ENCODE measurements at places on chromosomes 11 and 22.

GRCh38 chr11:16632295-16633200 is 105.9 kb upstream of the C11orf58 start:
- no peak for DNase-seq

- DNase-seq: no peak
These were observed 35.3 kb downstream of the EXT2 start for GRCh38 chr11:44130751-44131150.

GRCh38 chr11:120633616-120634393 is 122.3 kb downstream of the GRIK4 start:
- DNase-seq: no peak

- DNase-seq: no peak
These were observed 119.4 kb downstream of the TTC28 start for GRCh38 chr22:28560046-28560742.

DNA sequence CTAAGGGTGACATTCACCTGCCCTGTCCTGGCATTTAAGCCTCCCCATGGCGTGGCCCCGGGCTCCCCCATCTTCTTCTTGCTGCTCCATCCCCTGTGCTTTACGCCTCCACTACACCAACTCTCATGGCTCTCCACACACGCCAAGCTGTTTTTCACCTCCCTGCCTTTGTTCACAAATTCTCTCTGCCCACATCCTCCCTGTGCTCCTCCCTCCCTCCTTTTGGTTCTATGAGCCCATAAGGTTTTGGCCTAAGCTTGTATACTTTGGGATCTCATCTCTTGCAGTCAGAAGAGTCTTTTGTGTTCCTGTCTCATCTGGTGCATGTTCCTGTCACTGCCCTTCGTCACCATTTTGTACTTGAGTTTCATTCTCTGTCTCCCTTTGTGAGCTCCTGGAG is 4.6 kb upstream of the DNAL4 start:
- DNase-seq: no peak

DNA sequence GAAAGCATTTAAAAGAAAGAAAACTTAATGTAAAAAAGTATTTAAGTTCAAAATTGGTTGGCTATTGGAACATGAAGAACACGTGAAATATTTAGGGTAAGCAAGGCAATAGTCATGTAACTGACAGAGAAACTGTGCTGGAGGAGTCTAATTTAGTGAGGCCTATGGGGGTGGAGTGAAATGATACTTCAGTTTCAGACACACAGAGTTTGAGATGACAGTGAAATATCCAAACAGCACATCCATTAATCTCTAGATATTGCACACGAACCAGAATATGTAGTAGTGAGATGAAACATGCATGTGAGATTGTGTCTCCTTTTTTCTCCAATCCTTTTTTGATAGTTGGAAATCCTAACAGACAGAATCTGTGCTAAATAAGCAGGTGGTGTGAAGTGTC is 739.0 kb downstream of the CNTN5 start:
- DNase-seq: no peak

DNA sequence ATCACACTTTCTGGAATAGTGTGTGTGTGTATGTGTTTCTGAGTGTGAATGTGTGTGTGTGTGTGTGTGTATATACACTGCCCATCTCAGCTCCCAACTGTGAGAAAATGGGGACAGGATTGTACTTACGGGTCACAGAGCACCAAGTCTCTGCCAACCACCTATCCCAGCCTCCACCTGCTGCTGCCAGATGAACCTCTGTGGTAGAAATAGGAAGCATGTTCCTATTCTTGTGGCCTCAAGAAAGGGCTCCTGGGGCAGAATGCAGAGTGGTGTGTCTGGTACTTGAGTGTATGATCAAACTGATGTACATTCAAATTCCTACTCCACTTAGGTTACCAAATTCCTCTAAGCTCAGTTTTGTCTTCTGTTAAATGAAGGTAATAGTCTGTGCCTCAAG is 14.6 kb downstream of the UBASH3B start:
- DNase-seq: no peak

DNA sequence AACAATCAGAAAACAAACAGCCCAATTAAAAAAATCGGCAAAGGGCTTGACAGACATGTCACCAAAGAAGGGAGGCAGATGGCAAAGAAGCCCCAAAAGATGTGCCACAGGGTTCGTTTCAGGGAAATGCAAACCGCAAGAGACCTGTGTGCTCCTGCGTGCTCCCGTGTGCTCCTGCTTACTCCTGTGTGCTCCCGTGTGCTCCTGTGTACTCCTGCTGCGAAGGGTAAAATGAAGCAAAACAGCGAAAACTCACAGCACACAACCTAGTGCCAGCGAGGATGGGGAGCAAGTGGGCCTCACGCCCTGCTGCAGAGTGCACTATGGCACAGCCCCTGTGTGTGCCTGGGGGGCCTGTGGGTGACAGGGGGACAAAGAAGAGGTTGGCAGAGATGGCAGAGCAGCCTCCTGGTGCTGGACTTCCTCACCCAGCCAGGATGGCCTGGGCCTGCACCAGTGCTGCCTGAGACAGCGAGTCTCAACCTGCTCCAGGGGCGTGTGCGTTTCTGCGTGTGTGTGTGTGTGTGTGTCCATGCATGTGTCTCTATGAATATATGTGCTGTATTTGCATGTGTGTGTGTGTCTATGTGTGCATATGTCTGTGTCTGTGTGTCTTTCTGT is 14.0 kb downstream of the ASCL2 start:
- no peak for DNase-seq

- DNase-seq: no peak
These were observed 38.4 kb downstream of the AMBRA1 start for GRCh38 chr11:46555267-46556054.

DNA sequence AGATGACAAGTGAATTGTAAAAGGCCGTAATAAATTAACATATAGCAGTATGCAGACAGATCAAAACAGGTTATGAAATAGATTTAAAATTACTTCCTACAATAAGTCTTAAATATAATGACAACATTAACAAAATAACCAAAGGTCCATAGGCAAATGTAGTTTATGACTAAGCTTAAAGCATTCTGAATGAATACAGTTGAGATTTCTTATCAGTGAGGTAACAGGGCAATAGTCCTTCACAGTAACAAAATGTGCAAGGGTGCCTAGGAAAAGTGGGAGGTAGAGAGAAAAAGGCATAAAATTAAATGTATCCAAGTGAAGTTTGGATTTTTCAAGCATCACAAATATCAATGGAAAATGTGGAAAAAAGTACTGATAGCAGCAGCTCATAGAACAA is 20.9 kb upstream of the P4HA3 start:
- DNase-seq: no peak

DNA sequence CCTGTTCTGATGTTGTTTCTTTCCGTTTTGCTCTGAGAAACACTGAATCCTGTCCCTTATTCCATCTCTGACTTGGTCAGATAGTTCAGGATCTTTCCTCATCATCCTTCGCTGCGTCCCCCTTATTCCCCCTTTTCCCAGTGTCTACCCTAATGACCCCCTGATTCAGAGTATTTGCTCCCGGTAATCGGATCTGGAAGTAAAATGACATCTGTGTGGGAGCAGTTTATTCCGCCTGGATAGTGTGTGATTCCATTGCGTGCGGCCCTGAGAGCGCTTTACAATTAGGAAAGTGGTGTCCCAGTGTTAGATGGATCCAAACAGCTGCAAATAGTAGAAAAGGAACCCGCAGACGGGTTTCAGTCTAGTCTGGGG is 606 bp downstream of the DRG1 start:
- DNase-seq: no peak

DNA sequence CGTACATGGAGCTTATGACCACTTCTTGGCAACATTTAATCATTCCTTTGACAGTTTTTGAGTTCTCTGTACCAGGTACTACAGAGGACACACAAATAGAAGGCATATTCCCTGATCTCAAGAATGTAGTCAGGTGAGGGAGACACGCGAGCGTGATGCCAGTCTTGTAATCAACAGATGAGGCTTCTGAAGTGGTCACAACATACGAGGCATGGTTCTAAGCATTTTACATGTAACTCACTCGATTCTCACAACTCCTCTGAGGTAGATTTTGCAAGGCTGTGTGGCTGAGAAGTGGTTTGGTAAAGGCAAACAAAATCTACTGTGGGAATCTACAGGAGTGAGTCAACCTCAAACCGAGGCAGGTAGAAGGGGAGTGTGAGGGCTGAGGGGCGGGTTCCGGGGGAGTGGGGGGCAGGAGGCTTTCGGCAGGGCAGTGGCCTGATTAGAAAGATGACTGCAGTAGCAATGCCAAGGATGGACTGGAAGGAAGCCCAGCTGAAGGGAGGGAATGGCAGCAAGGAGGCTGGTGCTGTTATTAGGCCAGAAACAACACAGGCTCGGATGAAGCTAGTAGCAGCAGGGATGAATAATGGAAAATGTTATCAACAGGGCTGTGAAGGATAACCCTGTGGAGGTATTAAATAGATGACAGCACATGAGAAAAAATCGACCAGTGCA is 63.8 kb downstream of the ST14 start:
- no peak for DNase-seq

DNA sequence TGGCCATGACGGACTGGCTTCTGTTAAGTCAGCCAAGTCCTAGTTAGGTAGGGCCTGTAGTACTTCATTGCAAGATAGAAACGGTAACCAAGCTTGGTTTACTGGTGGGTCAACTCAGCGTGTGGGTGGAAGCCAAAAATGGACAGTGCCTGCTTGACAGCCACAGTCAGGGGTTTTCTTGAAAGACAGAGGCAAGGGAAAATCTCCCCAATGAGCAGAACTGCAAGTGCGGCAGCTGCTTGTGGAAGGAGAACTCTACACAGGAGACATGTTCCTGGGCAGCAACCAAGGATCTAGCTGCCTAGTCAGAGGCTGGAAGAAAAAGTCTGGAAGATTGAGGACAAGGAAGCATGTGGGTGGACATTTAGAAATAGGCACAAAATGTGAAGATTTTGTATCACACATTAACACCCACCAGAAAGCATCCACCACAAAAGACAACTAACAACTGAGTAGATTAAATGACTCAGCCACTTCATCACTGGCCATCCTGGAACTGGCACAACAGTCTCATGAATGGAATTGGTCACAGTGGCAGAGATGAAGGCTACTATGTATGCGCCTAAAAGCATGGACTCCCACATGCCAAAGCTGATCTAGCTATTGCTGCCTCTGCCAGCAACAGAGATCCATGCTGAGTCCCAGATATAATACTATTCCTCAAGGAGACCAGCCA is 40.9 kb upstream of the SCUBE2 start:
- no peak for DNase-seq

DNA sequence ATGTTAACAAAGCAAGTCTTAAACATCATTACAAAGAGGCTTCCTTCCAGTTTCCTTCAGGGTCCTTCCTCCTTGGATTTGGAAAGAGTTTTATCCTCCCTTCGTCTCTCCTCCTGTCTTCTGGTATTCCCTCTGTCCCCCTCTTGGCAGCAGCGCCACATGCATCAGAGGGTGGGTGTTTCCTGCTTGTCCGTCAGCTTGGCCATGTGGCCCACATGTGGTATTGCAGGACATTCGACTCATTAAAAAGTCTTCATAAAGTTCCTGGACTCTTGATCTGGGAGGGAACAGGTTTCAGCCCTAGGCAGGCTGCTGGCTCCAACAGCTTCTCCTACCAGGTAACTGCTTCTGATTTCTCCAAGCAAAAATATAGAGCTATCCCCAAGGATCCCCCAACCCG is 189.8 kb downstream of the CSNK2A3 start:
- no peak for DNase-seq

- peak; percentile 80 for DNase-seq
These were observed 15.2 kb upstream of the SORL1-AS1 start for GRCh38 chr11:121467965-121468364.

DNA sequence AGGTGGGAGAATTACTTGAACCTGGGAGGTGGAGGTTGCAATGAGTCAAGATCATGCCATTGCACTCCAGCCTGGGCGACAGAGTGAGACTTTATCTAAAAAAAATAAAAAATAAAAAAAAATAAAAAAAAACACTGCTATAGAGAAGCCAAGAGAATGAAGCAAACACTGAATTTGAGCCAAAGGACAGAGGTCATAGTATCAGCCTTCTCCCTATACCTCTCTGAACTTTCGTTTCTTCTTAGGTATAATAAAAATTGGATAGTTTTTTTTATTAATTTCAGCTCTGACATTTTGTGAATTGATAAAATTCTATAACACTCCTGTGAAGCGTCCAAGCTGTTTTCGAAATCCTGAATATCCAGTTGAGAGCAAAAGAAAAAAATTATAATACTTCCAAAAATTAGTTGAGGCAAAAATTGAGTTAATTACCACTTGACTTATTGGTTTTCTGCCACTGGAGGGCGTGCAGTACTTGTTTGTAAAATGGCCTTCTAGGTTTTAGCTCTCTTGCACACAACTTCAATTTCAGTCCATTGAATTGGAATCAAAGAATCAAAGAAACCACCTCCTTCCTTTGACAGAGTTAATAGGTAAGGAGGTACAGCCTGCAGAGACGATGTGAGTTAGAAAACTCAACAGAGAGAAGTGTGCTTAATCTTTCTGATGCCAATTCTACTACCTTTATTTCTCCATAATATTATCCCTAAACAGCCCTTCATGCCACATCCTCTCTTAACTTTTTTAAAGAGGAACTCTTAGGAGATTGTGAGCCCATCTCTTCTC is 143.2 kb downstream of the BBOX1 start:
- peak; percentile 19 for DNase-seq

- no peak for DNase-seq
These were observed 27.5 kb downstream of the TPCN2 start for GRCh38 chr11:69076129-69076791.

DNA sequence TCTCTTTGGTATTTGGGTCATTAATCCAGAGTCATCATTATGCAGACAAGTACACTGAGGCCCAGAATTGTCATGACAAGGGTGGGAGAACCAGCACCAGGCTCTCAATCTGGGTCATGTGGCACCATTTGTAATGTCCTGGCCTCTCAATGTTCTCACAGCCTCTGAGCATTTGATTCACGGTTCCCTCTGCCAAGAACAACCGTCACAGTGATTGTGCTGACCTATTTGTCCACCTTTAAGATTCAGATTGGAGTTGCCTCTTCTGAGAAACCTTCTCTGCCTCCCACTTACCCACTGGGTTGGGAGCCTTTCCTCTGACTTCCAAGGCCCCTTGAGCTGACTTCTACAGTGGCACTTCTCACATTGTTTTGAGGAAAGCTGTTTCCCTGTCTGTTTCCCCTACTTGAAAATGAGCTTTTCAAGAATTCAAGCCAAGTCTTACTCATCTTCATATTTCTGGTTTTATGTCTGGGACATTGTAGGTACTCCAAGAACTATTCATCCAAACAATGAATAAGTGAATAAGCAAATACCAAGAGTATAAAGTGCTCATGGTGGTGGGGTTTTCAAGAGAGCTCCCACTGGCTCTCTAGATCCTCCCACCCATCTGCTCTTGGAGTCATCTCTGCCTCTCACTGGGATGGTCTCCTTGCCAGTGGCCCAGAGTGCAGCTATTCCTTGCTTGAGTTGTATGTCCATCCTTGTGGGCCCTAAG is 126.4 kb upstream of the E2F8 start:
- no peak for DNase-seq

GRCh38 chr11:123590296-123590912 is 64.0 kb downstream of the SCN3B start:
- DNase-seq: no peak

- DNase-seq: no peak
These were observed 44.3 kb downstream of the RASSF10 start for GRCh38 chr11:13053255-13053917.

DNA sequence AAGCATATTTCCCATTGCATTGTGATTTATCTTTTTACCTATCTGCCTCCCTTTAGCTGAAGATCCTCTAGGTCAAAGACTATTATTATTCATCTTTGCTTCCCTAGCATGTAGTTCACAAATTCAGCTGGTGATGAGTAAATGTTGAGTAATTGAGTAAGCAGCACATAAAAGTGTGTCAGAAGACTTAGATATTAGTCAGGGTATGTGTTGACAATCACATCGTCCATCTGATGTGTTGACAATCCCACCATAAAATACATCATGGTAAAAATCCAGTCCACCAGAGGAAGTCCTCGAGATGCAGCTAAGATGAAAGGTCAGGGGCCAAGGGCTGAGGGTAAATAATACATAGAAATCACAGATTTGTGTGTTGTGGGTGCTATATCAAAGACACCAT is 22.9 kb upstream of the ABTB2 start:
- DNase-seq: no peak
